Cerebellar cortex (tissue), 1 donor: ENCODE measurements at places on chromosomes 13 and 19.

GRCh38 chr19:10815007-10815536 lies 20.9 kb downstream of the TMED1 start:
- DNase-seq: no peak

GRCh38 chr19:21092109-21092508 lies 10.1 kb downstream of the ZNF714 start:
- DNase-seq: no peak

GRCh38 chr13:113743366-113744195 lies 15.4 kb upstream of the TMEM255B start:
- DNase-seq: no peak

DNA sequence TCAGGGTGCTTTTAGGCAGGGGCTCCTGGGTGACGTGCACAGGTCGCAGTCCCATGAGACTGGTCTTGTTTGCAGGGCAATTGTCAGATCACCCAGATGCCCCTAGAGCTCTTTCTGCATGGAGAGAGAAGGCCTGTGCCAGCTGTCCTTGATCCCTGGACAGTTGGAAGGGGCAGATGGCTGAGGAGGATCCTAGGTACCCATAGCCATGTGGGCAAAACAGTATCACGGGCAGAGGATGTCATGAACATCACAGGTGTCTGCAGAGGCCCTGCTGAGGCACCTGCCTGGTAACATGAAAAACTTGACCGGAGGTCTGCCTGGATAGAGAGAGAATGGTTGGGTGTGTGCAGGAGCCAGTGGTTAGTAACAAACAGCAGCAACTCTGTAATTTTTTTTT lies 99.3 kb downstream of the ZNF536 start:
- peak; percentile 66 for DNase-seq

GRCh38 chr13:23558675-23559536 lies 11.3 kb upstream of the TNFRSF19 start:
- DNase-seq: no peak

DNA sequence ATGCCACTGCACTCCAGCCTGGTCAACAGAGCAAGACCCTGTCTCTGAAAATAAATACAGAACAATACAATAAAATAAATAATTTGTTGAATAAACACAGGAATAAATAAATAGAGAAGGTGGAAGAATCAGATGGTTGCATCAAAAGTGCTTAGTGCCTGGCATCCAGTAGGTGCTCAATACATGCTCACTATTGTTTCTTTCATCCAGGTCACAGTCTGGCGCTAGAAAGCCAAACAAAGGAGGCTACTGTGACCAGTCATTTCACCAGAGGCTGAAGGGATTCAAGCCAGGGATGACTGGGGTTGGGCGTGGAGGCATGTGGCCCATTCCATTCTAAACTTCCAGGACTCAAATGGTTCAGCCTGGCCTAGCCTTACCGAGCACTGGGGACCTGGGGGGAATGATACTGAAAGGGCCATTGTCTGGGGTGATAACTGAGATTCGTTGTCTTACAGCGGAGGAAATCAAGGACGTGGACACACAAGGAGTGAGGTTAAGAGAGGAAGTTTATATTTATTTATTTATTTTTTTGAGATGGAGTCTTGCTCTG lies 3.6 kb upstream of the NDUFB7 start:
- DNase-seq: no peak

DNA sequence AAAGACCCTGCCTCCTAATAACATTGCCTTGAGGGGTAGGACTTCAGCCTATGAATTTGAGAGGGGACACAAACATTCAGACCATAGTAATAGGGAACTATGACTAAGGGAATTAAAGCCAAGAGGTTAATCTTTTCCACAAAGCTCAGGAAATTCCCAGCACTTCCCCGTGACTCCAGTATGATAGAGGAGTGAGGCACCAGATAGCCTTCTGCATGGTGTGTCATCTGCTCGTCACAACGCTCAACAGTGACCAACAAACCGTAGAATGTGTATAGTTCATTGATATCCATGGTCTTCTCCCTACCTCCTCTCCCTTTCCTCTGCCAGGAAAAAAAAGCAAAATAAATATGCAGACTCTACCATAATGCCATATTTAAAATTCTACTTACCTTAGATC lies 64.4 kb downstream of the B3GLCT start:
- no peak for DNase-seq

GRCh38 chr19:47305309-47305751 lies 4.3 kb upstream of the C5AR1 start:
- DNase-seq: peak; percentile 54

GRCh38 chr13:53200498-53201453 lies 172.2 kb downstream of the OLFM4 start:
- DNase-seq: no peak

- no peak for DNase-seq
These were observed 54.9 kb upstream of the SLITRK6 start for GRCh38 chr13:85853901-85854663.

GRCh38 chr13:72489751-72490150 lies 237.7 kb downstream of the MZT1 start:
- DNase-seq: peak; percentile 52

DNA sequence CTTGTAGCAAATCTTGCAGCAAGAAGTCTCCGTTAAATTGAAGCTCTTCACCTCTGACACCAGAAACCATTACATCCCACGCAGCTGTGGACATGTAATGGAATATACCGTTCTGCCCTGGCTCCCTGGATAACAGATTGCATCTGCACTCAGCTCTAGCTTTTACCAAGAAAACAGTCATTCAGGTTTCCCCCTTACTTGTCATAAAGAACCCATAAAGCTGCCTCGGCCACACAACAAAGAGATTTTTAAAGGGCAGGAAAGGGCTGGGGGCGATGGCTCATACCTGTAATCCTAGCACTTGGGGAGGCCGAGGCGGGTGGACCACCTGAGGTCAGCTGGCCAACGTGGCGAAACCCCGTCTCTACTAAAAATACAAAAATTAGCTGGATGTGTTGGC lies 127.6 kb upstream of the RFC3 start:
- DNase-seq: no peak

DNA sequence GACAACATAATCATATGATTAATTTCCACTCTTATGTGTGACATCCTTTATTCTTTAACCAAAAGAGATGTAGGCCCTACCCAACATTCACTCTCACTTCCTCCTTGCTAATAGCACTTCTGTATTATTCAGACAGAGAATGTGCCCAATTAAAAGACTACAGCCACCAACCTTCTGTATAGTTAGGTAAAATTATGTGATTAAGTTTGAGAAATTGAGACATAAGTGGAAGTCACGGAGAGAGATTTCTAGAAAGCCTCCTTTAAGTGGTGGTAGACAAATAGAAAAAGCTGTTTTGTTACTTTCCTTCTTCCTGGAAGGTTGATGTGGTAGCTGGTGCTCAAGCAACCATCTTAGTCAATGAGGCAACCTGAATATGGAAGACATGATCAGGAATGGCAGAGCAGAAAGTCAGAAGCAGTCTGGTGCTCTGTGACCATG lies 14.8 kb downstream of the EPSTI1 start:
- DNase-seq: no peak

GRCh38 chr19:16619457-16619856 lies 8.5 kb downstream of the MED26 start:
- no peak for DNase-seq

- no peak for DNase-seq
These were observed 4.6 kb downstream of the LRRC4B start for GRCh38 chr19:50563597-50563996.

GRCh38 chr19:41726493-41726892 lies 18.1 kb downstream of the CEACAM5 start:
- no peak for DNase-seq

DNA sequence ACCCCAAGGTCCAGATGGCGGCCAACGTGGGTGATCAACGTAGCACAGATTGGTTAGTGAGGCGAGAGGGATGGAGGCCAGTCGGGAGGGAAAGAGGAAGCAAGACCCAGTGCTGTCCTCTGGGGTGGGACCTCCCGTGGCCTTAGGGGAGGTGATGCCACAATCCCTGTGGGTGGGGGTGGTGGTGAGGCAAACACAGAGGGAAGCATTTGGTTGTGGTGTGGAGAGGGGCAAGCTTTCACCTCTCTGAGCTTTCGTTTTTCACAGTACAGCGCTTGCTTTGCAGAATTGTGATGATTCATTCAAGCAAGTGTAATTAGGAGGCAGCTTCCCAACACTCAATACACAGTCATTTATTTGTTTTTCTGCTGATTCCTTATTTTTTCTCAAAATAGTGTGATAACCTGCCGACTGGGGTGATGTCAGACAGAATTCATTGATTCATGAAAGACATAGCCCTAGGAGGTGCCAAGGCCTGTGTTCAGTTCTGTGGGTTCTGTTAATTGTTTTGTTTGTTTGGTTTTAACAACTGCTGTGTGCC lies 2.4 kb downstream of the LENG8 start:
- no peak for DNase-seq

DNA sequence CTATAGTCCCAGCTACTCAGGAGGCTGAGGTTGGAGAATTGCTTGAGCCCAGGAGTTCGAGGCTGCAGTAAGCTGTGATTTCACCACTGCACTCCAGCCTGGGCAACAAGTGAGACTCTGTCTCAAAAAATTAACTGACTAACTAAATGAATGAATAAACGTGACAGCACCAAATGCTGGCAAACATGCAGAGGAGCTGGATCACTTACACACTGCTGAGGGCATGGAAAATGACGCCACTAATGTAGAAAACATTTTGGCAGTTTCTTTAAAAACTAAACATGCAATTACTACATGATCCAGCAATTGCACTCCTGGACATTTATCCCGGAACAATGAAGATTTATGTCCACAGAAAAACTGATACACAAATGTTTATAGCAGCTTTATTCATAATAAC lies 31.3 kb upstream of the GTF3A start:
- DNase-seq: no peak

GRCh38 chr19:32876919-32877285 lies 7.3 kb upstream of the SLC7A9 start:
- DNase-seq: no peak

DNA sequence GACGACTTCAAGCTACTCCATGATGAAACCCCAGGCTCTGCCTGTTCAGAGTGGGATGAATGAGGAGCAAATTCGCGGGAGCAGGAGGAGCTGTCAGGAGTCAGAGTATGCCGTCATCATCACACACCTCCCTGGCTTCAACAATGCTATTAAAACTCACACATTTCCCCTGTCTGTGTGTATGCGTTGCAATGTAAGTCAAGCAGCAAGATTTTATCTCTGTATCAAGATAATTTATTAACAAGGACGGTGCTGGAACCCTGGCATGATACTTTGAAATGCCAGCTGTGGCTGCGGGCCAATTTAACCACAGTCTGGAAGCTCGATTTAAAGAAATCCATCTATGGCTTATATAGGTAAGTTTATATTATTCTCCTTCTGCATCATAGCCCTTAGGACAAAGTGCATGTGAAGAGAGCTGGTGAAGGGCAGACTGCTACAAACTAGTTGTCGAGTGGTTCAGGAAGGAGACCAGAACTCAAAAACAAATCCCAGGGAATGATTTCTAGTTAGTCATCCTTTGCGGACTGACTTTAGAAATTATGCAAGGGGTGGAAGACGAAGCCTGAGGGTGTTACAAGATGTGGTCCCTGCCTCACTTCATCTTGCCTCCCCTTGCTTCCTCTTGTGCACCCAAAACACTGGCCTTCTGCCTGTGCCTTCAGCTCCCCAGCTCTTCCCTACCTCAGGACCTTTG lies 486.5 kb downstream of the COG6 start:
- no peak for DNase-seq

DNA sequence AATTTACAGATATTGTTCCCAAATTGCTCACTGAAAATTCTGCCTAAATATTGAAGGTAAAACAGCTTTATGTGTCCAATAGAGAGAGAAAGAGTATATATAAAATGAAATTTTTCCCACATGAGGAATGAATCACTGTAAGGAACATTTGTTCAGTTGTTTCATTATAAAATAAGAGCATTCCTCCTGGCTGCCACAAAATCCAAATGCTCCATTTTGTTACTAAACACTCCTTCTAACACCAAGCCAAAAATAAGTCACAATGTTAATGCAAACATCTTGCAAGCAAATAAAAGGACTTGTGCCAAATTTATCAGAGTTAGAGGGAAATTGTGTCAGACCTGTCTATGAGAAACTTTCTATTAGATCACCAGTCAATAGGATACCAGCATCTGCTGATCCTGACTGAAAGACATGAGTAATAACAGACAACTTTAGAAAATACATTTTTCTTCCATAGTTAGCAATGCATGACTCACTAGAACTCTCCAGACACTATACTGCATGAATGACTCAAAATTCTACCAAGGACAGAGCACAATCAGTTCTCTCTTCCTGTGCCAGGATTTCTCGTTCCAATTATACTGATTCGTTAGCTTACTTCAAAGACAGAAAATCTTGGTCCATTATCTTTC lies 83.5 kb upstream of the FNDC3A start:
- DNase-seq: no peak

- peak; percentile 31 for DNase-seq
These were observed 5.1 kb upstream of the KRTDAP start for GRCh38 chr19:35495107-35496064.

- DNase-seq: no peak
These were observed 227.4 kb downstream of the ABCC4 start for GRCh38 chr13:95073747-95074311.

DNA sequence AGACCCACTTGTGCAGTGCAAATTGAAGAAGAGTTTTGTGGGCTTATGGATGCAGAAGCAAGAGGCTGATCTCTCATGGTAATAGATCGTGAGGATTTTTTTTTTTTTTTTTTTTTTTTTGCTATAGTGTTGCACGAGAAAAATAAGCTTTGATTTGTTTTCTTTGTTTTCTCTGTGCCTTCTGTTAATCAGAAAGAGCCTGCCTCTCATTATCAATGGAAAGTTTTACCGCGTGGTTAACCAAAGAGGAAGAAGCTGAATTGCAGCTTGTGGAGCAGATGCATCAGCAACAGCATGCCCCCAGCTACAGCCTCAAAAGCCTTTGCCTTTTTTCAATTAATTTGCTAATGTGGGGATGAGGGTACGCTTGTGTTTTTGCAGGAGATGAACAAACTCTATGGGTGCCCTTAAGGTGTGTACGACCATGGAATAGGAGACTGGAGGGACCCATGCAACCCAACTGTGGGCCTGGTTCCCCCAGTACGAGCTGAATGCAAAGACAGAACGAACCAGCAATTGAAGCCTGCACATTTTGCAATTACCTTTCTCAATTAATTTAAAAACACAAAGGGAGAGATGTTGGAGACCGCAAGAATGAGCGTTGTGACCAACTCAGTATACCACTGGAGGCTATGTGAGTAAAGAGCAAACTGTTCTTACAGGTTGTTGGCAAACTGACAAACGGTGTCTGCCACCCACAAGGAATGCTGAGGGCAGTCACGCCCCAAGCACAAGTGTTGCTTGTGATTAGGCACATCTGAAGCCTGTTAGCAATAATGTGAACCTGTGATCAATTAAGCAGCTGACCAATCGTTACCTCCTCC lies 58.6 kb upstream of the SPRY2 start:
- no peak for DNase-seq
